ENCODE measurements at places on chromosomes 3 and 15.

DNA sequence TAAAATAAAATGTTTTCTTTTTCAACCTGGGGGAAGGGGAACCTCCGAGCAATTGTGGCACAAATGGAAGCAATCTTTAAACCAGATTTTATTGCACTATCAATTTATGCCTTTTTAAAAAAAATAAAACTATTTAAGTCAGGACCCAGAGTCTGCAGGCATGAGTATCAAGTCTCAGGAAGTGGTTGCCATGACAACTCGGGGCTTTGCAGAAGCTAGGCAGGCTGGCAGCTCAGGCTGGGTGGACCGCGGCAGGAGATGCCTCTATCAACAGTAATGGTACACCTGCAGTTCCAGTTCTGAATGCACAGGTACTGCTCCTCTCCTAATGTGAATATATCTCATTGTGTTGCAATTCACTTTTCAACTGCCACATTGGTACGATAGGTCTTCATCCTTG lies 447.7 kb downstream of the GABRG3 start:
- DNase-seq = peak; percentile 39

- DNase-seq = no peak
Observed at GRCh38 chr3:154304936-154305335, 19.4 kb downstream of the DHX36 start.

DNA sequence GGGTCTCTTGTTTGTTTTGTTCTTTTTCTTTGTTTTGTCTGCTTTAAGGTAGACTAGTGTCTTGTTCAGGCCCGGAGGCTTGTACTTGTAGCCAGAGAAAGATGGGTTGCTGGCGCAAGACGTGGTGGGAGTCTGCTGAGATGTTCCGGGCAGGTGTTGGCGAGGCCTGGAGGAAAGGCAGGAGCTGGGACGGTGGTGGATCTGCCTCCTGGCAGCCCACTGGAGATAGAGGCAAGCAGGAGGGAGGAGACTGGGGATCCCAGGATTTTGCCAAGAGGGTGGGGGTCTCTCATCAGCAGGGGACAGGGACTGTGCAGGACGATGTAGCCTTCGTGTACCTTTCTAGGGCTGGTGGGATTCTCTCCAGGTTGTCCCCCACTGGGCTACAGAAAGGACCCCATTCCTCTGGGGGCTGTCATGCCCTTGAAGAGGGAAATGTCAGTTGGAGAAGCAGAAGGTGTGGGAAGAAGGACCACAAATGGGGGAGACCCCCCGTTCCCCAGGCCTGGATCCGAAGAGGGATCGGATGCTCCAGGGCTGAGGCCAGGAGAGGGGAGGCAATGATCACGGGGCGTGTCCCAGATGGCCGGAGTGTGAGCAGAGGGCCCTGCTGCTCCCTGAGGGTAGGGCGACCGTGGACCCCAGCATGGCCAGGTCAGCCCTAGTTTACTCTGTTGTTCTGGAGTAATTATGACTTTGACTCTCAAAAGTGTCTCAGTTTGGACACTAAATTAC lies 7.0 kb downstream of the CHAC1 start:
- no peak for DNase-seq

- DNase-seq = no peak
Observed at GRCh38 chr3:195071916-195072820, 198.8 kb downstream of the XXYLT1 start.

GRCh38 chr15:93241696-93242585 lies 152.9 kb upstream of the RGMA start:
- no peak for DNase-seq

DNA sequence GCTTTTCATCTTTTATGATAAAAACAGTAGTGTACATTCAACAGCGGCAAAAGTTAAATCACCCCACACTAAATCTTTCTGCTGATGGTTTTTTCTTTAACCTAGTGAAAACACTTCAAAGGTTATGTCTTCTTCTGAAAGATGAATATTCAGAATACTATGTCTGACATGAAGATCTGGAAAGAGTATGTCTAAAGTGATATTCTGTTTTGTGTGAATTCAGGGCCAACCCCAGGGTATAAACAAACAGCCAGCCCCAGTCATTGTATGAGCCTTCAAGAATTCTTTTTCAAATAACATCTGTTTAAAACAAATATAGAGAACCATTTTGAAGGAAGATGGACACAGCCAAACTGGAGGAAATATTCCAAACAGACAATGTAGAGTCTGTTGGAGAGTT lies 581.0 kb upstream of the NAALADL2 start:
- no peak for DNase-seq

- no peak for DNase-seq
Observed at GRCh38 chr3:162370141-162370540, 873.5 kb downstream of the OTOL1 start.

- no peak for DNase-seq
Observed at GRCh38 chr3:138381950-138382715, 33.8 kb downstream of the MRAS start.

DNA sequence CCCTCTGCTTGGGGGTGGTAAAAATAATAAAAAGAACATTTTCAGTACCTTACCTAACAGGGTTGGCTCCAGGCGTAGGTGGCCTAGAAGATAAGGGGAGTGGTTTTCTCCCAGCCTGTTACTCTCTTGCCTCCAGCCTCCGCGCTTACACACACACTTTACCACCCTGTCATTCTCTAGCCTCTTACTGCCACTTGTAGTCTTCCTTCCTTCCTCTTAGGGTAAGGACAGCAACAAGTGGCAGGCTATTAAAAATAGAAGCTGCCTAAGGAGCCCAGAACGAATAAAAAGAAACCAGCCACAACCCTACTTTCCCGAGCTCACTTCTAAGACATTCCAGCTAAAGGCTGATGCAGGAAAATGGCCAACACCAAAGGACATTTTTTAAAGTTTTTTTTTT lies 9.6 kb upstream of the LIPH start:
- DNase-seq = no peak

- no peak for DNase-seq
Observed at GRCh38 chr3:60355825-60356224, 895.4 kb downstream of the FHIT start.

GRCh38 chr3:64916192-64916798 lies 228.5 kb upstream of the ADAMTS9 start:
- DNase-seq = no peak

- no peak for DNase-seq
Observed at GRCh38 chr3:50483374-50483773, 20.1 kb downstream of the CACNA2D2 start.

DNA sequence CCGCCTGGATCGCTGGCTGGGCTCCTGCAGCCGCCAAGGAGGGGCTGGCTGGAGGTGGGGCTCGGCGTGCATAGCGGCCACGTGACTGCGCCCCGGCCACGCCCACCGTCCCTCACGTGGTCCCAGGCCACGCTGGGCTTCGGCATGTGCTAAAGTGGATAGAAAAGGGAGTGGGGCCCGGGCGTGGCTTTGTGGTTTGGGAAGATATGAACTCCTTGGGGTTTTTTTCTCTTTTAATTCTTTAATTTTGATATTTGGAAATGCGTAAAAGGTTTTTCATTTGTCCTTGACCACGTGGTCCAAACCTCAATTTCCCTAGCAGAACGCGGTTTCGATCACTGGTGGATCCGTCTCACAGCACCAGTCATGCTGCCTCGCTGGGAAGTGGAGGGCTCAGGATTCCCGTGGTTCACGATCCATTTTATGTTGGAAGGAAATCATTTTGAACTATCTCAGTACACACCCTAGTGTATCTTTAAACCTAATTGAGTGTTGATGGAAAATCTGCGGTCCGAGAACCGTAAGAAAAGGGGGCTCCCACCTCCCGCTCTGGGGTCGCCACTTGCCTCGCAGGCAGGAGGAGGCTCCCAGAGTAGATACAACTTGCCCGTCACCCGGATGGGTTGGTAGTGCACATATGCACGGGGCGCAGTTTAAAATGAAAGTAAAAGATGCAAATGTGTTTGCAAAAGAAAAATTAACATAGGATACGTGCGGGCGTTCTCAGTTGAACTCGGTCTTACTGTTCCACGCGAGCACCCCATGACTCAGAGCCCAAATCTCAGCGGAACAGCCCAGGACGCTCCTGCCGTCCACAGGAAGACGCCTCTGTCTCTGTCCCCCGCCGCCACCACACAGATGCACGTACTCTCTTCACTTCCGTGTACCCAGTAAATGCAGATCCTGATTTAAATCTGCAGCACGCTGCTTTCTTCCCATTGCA lies 141.9 kb downstream of the PGPEP1L start:
- DNase-seq = peak; percentile 82

GRCh38 chr3:188390775-188391443 lies 237.0 kb downstream of the LPP start:
- no peak for DNase-seq

DNA sequence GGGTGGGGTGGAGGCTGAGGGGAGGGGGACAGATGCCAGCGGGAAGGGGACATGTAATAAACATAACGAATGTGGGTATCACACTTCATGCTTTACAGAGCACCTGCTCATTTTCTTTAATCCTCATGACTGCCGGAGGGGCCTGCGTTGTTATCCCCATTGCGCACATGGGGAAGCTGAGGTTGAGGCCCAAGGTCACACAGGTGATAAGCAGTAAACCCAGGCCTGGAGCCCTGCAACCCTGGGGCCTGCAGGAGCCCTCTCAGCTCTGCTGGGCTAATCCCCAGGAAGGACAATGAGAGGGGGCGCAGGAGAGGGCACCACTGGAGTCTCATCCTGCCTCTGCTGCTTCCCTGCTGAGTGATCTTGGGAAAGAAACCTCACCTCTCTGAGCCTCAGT lies 64.3 kb downstream of the MEGF11 start:
- no peak for DNase-seq

DNA sequence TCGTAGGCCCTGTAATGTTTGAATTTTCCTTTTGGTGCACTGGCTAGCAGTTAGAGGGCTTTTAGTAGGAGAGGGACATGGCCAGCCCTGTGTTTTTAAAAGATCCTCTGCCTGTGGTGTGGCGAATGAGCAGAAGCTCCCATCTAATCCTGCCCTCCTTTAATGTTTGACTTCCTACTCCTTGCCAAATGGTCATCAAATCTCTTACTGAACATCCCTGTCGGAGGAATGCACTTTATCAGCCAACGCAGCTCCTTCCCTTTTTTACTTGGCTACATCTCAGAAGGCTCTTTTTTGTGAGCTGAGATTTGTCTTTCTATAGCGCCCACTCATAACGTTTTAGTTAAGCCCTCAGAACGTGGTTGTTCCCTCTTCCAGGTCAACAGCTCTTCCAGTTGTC lies 44.8 kb downstream of the MAP2K5 start:
- no peak for DNase-seq
